NCI-H1105 (cell line): ENCODE measurements at places on chromosomes 12 and 14.
A peak's percentile ranks its signal among the peaks of the same experiment; 100 is the strongest.

GRCh38 chr12:54697851-54698250 lies 49.7 kb upstream of the DCD start:
- DNase-seq = no peak

GRCh38 chr12:94276725-94277124 lies 128.3 kb downstream of the PLXNC1 start:
- no peak for DNase-seq

DNA sequence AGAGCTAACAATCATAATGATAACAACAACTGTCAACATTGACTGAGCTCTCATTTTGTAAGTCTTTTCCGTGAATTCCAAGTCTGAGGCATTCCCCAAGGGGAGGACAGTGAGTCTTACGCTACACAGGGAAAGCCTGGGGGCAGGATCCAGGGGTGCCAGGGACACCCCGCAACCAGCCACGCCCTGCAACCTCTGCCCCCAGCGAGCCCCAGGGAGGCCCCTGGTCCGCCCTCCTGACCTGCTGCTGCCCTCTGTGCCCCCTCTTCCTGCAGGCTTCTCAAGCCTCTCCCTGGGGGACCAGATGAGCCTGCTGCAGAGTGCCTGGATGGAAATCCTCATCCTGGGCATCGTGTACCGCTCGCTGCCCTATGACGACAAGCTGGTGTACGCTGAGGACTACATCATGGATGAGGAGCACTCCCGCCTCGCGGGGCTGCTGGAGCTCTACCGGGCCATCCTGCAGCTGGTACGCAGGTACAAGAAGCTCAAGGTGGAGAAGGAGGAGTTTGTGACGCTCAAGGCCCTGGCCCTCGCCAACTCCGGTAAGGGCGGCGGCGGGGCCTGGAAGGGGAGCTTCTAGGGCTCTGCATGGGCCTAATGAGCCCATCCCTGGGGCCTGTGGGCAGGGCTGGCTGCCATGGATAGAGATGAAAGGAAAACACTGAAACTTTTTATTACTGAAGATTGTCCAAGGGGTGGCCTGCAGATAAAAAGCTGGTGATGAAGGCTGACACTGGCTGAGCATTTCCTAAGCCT lies 115.4 kb downstream of the ESRRB start:
- no peak for DNase-seq

DNA sequence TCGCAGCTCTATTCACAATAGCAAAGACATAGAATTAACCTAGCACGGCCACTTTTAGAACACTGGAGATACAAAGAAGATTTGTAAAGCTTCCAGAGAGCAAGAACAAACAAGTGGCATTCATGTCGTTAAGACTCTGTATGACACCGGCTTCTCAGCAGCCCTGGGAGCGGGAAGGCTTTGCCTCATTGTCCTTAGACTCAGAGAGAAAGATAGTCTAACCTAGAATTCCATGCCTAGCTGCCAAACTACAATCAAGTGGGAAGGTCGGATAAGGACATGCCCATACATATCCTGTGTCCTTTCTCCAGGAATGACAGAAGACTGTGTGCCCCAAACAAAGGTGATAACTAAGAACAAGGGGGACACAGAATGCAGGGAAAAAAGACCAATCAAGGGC lies 1038.3 kb downstream of the BCL11B start:
- no peak for DNase-seq

GRCh38 chr14:98014851-98015615 lies 1217.9 kb downstream of the VRK1 start:
- DNase-seq = no peak

GRCh38 chr14:63563370-63564026 lies 20.3 kb upstream of the PPP2R5E start:
- DNase-seq = no peak

GRCh38 chr12:104546575-104546974 lies 89.8 kb downstream of the CHST11 start:
- peak; percentile 56 for DNase-seq

GRCh38 chr14:96906434-96906833 lies 109.3 kb downstream of the VRK1 start:
- no peak for DNase-seq

DNA sequence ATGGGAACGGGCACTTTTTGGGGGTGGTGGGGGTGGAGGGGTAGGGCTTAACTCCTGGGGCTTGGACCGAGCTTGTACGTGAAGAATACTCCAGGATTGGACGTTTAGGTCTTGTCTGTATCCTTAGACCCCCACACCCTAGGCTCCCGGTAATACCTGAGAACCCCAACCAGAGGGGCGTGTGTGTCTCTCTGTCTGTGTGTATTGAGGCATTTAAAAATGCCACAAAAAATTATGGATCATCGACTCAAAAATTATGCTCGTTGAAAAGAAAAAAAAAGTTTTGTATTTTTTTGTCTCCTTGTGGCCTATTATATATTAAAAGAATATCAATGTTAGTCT lies 459 bp downstream of the PPFIBP1 start:
- DNase-seq = no peak

DNA sequence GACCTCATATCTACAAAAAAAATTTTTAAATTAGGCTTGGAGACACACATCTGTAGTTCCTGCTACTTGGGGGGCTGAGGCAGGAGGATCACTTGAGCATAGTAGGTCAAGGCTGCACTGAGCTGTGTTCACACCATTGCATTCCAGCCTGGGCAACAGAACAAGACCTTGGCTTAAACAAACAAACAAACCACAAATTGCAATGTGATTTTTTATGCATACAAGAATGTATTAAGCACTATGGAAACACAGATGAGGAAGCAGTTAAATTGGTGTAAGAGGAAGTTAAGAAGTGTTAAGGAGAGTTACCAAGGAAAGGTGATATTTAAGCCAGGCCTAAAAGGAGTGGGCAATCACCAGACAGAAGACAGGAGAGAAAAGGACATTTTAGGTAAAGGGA lies 83.6 kb upstream of the HECTD1 start:
- DNase-seq = no peak

DNA sequence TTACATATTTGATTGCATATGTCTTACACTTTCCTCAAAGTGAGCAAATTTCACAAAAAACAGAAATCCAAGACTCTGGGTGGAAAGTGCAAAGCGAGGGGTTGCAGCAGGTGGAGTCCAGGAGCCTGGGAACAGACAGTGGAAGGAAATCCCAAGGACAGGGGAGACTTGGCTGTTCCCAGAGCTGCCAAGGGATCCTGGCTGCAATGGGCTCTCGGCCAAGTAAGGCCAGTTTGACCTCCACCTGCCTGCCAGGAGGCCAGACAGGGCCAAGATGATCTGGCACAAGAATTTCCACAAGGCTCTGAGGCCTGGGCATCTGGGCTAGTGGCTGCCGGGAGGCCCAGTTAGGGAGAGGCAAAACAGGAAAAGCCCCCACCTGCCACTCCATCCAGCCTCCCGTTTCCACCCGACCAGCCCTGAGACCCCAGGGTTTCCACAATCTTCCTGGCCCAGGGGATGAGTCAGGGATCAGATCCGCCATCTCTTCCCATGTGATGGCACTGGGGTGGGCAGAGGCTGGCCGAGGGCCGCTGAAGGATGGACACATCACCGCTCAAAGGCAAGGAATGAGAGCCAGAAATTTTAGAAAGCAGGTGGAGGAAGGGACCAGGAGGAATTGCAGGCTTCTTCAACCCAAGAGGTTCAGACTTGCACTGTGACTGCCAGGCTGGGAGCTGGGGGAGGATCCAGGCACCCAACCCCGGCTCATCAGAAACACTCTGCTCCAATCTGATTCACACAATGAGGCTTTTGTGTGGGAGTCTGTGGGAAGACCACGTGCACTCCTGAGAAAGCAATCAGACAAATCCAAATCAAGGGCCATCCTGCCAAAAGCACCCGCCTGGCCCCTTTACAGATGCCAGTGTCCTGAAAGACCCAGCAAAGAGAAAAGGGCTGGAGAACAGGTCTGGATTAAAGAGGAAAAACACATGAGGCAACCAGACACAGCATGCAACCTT lies 16.3 kb downstream of the SCARB1 start:
- DNase-seq = no peak

GRCh38 chr14:81309511-81309910 lies 88.8 kb upstream of the GTF2A1 start:
- DNase-seq = no peak

- no peak for DNase-seq
Measured at GRCh38 chr12:96751626-96752025, 155.4 kb upstream of the NEDD1 start.

DNA sequence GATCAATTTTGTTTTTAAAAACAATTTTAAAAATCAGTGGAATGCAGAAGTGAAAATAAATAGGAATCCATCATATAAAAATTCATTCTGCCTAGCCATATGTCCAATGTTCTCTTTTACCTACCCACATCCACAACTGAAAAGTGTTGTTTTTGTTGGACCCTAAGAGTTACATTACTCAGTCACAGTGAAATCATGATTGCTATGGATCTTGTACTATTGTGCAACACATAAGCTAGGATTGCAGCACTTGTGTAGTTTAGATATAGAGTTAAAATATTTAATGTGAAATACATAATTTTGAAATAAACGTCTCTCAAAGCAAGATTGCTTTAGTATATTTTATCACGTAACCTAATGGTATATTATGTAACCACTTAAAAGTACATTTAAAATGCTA lies 213.3 kb upstream of the CLEC14A start:
- DNase-seq = no peak

DNA sequence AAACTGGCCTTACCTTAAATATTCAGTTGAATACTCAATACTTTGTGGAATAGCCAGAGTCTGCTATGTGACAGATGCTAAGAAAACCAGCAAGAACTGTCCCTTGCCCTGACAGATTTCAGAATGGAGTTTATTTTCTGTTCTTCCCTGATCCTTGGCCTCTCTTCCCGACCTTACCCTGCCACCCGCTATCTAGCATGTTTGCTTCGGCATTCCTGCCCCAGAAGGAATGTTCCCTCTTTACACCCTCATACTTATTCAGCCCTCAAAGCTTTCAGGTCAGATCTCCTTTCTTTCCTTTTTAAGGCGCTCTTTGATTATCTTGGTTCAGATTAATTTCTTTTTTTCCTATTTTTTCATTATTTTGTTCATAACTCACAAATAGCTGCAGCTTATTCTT lies 21.8 kb downstream of the SUSD6 start:
- no peak for DNase-seq

DNA sequence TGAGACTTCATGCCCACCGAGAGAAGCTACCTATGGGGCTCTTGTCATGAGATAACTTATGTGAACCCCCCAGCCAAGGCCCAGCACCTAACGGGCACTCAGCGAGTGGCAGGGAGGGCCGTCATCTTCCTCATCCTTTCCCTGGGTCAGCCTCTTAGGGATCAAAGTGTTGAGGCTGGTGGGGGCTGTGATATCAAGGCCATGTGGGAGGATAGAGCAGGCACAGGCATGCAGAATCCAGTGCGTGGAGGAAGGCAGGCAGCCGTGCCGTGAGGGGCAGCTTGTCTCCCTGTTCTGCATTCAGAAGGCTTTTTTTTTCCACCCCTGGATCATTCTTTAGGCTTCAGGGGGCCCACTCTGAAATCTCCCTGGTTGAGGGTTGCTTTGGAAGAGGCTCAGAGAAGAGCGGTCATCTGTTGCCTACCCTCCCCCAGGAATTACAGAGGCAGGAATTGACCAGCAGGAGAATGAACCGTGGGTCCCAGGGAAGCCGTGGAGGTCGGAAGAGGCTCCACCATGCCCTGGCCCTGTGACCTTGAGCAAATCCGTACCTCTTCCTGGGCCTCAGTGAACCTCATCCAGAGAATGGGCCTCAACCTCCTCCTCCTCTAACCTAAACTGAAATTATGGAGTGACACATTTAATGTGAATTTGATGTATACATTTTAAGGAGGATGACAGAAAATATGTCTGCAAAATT lies 62.8 kb downstream of the BEGAIN start:
- DNase-seq = no peak

DNA sequence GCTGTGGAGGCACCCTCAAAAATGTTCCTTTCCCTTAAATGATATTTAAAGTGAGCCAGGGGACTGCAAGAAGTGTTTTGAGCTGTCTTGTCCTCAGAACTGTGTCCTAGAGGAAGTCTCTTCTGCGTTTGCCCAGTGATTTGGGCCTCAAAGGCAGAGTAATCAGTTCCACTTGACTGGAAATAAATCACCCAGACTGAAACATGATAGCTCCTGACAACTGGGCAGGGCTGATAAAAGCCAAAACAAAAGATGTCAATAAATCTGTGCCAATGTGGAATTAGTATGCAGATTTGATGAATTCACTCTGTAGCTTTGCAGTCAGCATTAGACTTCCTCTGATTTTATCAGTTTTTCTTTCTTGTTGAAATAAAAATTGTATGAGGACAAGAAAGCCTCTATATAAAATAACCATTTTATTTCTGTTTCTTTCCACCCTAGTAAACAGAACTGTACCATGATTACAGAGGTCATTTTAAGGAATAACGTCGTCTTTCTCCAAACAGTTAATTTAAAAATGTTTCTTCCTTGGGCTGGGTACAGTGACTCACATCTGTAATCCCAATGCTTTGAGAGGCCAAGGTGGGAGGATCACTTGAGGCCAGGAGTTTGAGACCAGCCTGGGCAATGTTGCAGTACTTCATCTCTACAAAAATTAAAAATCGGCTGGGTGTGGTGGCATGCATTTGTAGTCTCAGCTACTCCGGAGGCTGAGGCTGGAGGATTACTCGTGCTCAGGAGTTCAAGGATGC lies 180.8 kb downstream of the ERC1 start:
- DNase-seq = peak; percentile 72

- DNase-seq = no peak
Measured at GRCh38 chr12:114685320-114685781, 1.4 kb upstream of the TBX3 start.

GRCh38 chr14:72483311-72483710 lies 410.6 kb downstream of the DPF3 start:
- DNase-seq = no peak

GRCh38 chr14:68244262-68244980 lies 424.8 kb downstream of the RAD51B start:
- DNase-seq = no peak

- no peak for DNase-seq
Measured at GRCh38 chr12:32125455-32126084, 18.9 kb downstream of the BICD1 start.

- no peak for DNase-seq
Measured at GRCh38 chr14:38944691-38945090, 158.3 kb downstream of the SEC23A start.

DNA sequence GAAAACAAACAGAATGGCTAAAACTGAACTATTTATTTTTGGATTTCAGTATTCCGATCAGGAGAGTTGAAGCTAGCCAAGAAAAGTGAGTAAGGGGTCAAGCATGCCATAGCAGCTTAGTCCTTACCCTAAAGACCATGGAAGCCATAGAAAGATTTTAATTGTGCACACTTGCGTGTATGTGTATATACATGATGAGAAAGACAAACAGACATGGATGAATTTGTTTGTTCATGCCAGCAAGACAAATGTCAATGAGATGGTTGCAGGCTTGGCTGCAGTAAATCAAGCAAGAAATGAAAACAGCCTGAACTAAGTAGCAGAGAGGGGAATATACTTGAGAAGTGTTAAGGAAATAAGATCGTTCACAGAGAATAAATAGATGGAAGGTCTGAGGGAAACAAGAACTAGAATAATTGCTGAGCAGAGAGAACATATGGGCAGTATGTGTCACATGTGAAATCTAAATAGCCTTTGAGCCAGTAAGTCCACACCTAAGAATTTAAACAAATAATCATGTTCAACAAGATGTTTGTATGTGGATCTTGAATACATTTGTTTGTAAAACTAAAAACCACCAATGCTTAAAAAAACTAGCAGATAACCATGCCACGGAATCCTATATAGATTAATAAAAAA lies 14.8 kb downstream of the SNW1 start:
- DNase-seq = no peak

GRCh38 chr14:65357113-65357512 lies 55.4 kb upstream of the FUT8 start:
- no peak for DNase-seq

GRCh38 chr12:53954694-53955035 lies at the start of gene HOXC12:
TSS of gene HOXC12 (plus strand) at chr12:53954903. CDS start at chr12:53954930, 27 bp downstream.
- no peak for DNase-seq

GRCh38 chr12:6843118-6843902 lies 2.6 kb downstream of the GNB3 start:
- DNase-seq = no peak
